ENCODE measurements at places on chromosomes 2 and 18.

- DNase-seq, result no peak
Measured at GRCh38 chr2:48886919-48887318, 131.4 kb upstream of the LHCGR start.

DNA sequence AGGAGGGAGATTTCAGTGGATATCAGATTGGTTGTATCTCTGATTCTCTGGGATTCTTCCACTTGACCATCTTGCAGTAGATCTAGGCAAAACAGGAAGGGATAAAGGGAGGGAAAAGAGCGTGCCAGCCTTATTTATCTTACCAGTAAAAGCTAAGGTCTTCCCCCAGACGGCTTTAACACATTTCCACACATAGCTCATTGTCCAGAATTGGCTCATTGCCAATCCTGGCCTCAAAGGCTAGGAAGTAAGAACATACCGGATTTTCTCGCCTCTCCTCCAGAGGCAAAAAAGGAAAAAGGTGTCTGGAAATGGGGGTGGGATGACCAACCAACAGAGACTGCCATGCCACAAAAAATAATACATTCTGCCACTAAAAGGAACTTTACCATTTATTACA, 411.6 kb upstream of the NRP2 start:
- DNase-seq, result no peak

DNA sequence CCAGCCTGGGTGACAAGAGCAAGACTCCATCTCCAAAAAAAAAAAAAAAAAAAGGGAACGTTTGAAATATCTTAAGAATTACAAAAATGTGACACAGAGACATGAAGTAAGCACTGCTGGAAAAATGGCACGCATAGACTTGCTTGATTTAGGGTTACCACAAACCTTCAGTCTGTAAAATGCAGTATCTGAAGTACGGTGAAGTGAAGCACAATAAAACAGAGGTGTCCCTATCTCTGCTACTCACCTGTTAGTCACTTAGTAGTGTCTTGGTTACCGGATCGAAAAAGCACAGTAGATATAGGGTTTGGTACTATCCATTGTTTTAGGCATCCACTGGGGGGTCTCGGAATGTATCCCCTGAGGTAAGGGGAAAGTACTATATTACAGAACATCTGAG, 11.6 kb upstream of the GREB1L start:
- no peak for DNase-seq

- DNase-seq, result no peak
Measured at GRCh38 chr2:85248773-85249509, 78.8 kb downstream of the TGOLN2 start.

DNA sequence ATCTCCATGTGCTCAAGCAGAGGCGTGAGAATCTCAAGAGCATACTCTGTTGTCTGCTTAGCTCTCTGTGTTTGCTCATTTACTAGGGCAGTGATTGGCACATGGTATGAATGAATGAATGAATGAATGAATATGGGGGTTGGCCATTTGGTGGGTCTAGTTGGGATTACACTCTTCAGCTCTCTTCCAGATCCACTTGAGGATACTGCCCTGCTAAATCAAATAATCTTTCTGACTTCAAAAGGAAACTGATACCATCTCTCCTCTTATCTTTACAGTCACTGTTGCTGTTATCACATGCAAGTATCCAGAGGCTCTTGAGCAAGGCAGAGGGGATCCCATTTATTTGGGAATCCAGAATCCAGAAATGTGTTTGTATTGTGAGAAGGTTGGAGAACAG, 1.9 kb downstream of the IL36G start:
- DNase-seq, result no peak
